ENCODE measurements at places on chromosomes 2 and 18. TPM values are rescaled to one million over a fixed set of nuclear protein-coding genes. Genes with fewer than 3 reads are reported as not detected.

Gene ALPG
- not detected for total RNA-seq

DNA sequence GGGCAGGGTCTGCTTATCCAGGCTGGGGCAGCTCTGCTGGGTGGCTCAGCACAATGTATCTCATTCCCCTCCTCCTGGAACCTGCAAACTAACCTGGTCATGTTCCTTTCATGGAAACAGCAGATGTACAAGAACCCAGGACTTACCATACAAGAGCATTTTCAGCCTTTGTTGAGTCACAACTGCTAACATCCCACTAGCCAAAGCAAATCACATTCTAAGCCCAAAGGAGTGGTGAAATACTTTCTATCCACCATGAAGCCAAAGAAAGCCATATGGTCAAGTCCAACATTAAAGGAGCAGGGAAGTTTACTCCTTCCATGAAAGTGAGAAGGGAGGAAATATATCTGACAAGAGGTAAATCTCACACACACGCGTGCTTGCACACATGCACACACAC, 163.0 kb downstream of the IRS1 start:
- H3K4me3 ChIP-seq = no peak overlapping the region
- no peaks in the 10 kb centered on the region for H3K4me1 ChIP-seq
- no peak for DNase-seq
- no peak overlapping the region for H3K27ac ChIP-seq

DNA sequence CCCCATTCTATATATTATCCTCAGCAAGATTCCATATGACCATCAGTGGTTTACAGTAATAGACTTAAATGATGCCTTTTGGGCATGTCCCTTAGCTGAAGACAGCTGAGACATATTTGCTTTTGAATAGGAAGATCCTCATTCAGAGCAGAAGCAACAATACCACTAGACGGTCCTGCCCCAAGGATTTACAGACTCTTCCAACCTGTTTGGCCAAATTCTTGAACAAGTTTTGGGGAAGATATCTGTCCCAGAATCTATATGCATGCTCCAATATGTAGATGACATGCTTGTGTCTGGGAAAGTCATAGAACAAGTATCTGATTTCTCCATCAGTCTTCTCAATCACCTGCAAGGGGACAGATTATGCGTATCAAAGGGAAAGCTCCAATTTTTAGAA, 137.1 kb upstream of the RMP24 start:
- DNase-seq = no peak
- H3K4me1 ChIP-seq = no peaks in the 10 kb centered on the region
- no peak overlapping the region for H3K4me3 ChIP-seq

GRCh38 chr18:78720456-78721237, 259.0 kb upstream of the SALL3 start:
- no peaks in the 10 kb centered on the region for H3K4me1 ChIP-seq
- no peak overlapping the region for H3K27ac ChIP-seq
- no peaks in the 10 kb centered on the region for H3K36me3 ChIP-seq
- no peak for DNase-seq

- H3K27ac ChIP-seq = no peak overlapping the region
- H3K36me3 ChIP-seq = no peaks in the 10 kb centered on the region
- no peak for DNase-seq
- no peaks in the 10 kb centered on the region for H3K27me3 ChIP-seq
- no peak overlapping the region for H3K4me3 ChIP-seq
These were observed 77.0 kb downstream of the RAD51AP2 start for GRCh38 chr2:17441055-17441771.

DNA sequence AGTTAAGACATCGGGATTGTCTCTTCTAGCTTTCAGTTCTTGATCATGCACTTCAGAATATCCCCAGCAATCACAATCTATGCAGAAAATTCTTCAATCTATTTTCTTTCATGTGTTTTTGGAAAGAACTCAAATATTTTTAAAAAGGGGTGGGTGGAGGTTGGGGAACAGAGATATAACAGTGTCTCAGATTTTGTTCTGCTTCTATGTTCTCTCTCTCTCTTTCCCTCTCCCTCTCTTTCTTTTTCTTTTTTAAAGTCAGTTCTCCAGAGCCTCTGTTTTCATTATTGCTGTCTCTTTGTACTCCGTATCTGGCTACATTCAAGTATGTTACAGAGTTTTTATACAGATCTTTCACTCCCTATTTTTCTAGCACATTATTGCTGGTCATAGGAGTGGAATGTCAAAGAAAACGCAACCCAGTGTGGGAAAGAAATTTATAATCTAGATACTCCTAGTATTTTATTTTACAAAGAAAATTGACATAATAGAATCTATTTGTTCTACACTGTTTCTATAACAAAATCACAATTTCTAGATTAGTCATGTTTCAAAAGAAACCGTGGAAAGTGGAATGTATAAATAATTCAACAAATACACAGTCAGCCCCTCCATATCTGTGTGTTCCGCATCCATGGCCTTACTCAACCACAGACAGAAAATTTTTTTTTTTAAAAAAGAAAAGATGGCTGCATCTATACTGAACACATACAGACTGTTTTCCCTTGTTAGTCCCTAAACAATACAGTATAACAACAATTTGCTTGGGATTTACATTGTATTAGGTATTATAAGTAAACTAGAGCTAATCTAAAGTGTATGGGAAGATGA, 11.2 kb upstream of the NEMP2 start:
- no peaks in the 10 kb centered on the region for H3K4me1 ChIP-seq
- H3K27ac ChIP-seq = no peak overlapping the region
- no peak overlapping the region for H3K4me3 ChIP-seq
- peaks cover 26% of the 10 kb centered on the region for H3K36me3 ChIP-seq

GRCh38 chr2:43194121-43194869, 32.1 kb downstream of the ZFP36L2 start:
- peak overlapping the region; percentile 90 for H3K4me3 ChIP-seq
- H3K4me1 ChIP-seq = peaks cover 59% of the 10 kb centered on the region
- no peaks in the 10 kb centered on the region for H3K27me3 ChIP-seq
- peak overlapping the region; percentile 96 for H3K27ac ChIP-seq
- no peak for DNase-seq

DNA sequence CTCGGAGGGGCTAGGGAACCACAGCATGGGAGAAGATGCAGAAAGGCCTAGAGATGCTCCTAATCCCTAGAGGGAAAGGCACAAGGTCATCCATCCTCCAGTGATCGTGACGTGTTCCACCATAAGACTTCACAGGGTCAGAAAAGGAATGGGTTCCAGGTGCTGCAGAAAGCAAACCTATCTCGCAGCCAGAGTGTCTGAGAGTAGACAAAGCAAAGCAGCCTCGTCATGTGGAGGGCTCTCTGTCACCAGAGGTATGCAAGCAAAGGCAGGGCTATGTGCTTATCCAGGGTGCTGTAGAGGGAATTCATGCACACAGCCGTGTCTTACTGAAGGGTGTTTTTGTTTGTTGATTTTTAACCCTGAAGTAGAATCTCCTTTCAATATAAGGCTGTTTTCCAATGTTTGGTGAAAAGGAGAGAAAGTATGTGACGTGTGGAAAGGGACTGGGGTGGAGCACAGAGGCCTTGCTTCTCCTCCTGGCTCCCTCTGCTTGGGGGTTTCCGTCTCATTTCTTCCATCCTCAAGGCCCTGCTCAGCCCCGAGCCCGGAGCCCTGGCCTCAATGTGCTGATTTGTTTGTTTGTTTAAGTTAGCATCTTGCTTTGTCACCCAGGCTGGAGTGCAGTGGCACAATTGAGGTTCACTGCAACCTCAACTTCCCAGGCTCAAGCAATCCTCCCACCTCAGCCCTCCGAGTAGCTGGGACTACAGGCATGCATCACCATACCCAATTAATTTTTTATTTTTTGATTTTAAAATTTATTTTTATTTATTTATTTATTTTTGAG, 3.0 kb downstream of the GPR55 start:
- H3K27ac ChIP-seq = no peak overlapping the region
- DNase-seq = no peak
- peaks cover 5% of the 10 kb centered on the region for H3K27me3 ChIP-seq
- H3K36me3 ChIP-seq = no peaks in the 10 kb centered on the region
- H3K4me1 ChIP-seq = peaks cover 55% of the 10 kb centered on the region

GRCh38 chr2:100938031-100939026, 63.8 kb upstream of the RPL31 start:
- no peak for DNase-seq
- H3K27me3 ChIP-seq = no peaks in the 10 kb centered on the region
- H3K27ac ChIP-seq = peak overlapping the region; percentile 38
- peaks cover 9% of the 10 kb centered on the region for H3K36me3 ChIP-seq

DNA sequence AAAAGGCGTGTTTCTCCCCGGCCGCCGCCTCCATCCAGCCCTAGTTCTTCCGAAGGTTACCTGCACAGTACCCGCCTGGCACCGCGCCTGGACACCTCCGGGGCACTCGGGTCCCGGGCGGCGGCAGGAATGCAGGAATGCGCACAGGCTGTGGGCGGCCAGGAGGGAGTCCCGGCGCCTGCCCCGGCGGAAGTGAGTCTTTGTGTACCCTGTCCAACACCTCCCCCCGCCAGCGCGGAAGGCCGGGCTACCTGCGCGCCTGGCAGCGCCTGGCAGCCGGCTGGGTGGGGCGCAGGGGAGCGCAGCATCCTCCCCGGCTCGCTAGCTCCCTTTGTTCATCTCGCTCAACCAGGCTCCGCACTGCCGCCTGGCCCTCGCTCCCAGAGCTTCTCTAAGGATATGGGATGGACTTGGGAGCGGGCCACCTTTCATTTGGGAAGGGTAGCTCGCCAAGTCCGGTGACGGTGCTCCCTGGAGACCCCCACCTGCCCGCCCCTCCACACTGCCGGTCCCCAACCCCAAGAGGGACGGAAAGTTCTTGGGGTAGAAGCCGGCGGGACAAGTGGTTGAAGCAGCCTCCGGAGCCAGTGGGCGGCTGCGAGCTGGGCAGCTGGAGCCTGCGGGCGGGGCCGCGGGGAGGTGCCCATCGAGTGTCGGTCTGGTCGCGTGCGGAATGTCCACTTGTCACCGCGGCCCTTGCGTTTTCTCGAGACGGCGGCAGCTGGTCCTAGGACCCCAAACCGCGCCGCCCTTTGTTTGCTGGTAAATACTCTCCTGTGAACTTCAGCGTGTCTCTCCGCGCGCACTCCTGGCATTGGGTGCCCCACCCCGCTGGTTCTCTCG, 1.2 kb upstream of the ST6GAL2 start:
- no peak overlapping the region for H3K4me3 ChIP-seq
- no peak for DNase-seq
- no peaks in the 10 kb centered on the region for H3K36me3 ChIP-seq
- H3K27ac ChIP-seq = no peak overlapping the region
- peaks cover 7% of the 10 kb centered on the region for H3K4me1 ChIP-seq

DNA sequence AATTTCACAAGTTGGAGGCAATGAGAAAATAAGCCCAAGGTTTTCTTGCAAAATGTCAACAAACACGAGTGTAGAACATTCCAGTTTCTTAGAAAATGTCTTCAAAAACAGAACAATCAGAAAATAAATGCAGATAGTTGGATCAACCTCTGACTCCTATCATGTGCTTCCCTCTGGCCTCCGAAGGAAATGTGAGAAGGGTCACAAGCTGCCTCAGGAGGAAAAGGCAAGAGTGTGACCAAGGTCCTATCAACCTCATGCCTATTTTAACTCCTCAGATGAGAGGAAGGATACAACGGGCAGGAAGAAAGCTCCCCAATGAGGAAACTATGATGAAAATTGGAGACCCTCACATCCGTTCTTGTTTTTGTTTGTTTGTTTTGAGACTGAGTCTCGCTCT, 7.9 kb downstream of the SCYGR5 start:
- peaks cover 4% of the 10 kb centered on the region for H3K27me3 ChIP-seq
- DNase-seq = no peak
- H3K27ac ChIP-seq = no peak overlapping the region
- no peak overlapping the region for H3K4me3 ChIP-seq
- H3K4me1 ChIP-seq = no peaks in the 10 kb centered on the region
- no peaks in the 10 kb centered on the region for H3K36me3 ChIP-seq

GRCh38 chr2:232913903-232914302, 43.8 kb downstream of the SNORC start:
- H3K27me3 ChIP-seq = peaks cover 43% of the 10 kb centered on the region
- no peaks in the 10 kb centered on the region for H3K4me1 ChIP-seq

GRCh38 chr2:46269001-46269400, 28.2 kb upstream of the EPAS1 start:
- peaks cover 4% of the 10 kb centered on the region for H3K27me3 ChIP-seq
- H3K4me3 ChIP-seq = no peak overlapping the region
- H3K36me3 ChIP-seq = no peaks in the 10 kb centered on the region
- DNase-seq = no peak
- H3K4me1 ChIP-seq = peaks cover 23% of the 10 kb centered on the region

DNA sequence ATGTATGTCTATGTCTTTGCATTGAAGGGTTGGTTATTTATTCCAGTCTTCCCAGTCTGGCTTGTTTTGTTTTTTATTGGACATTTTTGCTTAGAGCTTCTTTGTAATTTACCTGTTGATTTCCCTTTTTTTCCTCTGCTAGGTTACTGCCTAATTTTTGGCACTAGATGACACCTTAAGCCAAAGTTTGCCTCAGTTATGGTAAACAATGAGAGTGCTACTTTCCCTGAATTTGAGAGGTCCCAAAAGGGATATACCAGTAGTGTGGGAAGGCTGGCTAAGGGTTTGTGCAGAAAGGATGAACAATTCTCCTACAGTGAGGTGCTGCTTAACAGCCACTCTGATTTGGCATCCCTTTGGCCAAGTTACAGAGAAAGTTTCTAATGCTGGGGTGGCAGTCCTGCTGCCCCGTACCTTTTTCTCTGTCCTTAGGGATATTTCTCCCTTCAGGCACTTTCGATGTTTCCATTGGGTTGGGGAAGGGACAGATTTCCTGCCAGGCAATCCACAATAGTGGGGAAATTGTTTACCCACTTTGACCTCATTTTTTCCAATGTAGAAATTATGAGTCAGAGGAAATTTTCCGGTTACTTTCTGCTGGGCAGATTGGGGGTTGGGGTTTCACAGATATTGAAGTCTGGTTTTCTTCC, 354.9 kb downstream of the PTPRM start:
- H3K27ac ChIP-seq = no peak overlapping the region
- H3K36me3 ChIP-seq = no peaks in the 10 kb centered on the region
- no peaks in the 10 kb centered on the region for H3K4me1 ChIP-seq
- peaks cover 4% of the 10 kb centered on the region for H3K27me3 ChIP-seq
- no peak for DNase-seq
- H3K4me3 ChIP-seq = no peak overlapping the region

DNA sequence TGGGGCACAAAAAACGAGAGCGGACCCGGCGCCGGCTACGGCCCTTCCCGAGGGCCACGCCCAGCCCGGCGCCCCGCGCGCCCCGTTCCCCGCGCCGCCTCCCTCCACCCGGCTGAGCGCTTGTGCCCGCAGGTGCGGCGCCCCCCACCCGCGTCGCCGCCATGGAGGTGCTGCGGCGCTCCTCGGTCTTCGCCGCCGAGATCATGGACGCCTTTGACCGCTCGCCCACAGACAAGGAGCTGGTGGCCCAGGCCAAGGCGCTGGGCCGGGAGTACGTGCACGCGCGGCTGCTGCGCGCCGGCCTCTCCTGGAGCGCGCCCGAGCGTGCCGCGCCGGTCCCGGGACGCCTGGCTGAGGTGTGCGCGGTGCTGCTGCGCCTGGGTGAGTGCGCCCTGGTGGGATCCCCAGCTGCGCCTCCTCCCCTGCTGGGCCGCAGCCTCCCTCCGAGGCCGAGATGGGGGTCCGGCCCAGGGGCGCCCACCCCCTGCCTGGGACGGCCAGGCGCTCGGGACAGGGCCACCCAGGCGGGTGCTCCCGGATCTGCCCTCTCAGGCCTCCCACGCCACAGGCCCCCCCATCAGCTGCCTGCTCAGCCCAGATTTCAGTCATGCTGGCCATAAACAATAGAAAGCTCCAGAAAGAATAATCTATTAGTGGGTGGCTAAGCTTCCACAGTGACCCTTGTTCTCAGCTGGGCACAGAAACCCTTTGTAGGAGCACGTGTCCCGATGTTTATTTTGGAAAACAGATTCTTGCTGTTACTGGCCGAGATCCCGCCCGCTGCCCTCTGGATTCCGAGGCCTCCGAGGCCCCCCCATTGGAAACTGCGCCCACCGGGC, 997 bp downstream of the BOK start:
- H3K4me3 ChIP-seq = peak overlapping the region; percentile 34
- peaks cover 9% of the 10 kb centered on the region for H3K36me3 ChIP-seq
- no peak for DNase-seq
- peaks cover 13% of the 10 kb centered on the region for H3K4me1 ChIP-seq
- H3K27me3 ChIP-seq = peaks cover 37% of the 10 kb centered on the region

All from activated CD4-positive, alpha-beta T cell treated with anti-CD3 and anti-CD28 coated beads, Interleukin-2, amount 10 ng/mL, durations not matched to agents 7 days and 5 days (primary cell).